ENCODE measurements at places on chromosomes 1 and 21.

DNA sequence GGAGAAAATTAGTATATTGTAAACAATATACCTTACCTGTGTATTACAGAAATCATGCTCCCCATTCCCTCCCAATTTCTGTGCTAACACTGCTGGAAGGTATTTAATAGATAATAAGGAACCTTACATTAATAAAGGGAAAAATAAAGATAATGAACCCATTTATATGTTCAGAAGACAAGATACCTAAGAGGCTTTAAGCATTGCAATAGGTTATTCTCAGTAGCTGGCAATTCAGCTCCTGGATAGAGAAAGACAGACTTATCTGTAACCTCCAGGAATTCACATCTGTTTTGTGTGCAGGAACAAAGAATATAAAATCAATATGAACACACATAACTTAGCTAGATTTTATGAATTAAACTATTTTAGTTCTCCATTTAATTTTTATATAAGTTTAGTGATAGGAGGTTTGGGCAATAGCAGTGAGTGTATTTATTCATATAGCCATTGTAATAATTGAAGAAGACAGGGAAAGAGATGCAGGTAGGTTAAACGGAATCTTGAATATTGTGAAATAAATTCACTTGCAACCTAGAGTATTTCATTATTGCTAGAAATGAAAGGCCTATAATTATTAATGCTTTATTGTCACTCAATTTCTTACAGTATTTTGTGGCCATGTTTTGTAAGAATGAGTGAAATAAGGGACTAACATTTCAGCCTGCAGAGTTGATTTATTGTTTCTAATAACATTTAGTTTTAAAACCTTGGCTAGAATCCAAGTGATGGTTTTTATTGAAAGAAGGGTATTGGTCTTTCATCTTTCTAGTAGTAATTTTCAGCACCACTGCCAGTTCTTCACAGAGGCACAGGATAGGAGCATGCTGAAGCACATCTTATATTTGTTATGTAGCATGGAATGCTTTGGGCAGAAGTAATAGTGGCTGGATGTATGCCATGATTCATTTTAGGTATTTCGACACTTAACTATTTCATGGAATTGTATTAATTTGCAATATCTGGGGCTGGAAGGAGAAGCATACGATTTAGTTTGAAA lies 1.5 kb downstream of the XPR1 start:
- no peak for DNase-seq

- DNase-seq: no peak
These were observed 3.3 kb upstream of the TRPM2 start for GRCh38 chr21:44349847-44350772.

GRCh38 chr1:15908597-15908996 lies 61.1 kb downstream of the SPEN start:
- no peak for DNase-seq

GRCh38 chr1:62131093-62131725 lies 63.4 kb upstream of the L1TD1 start:
- DNase-seq: no peak

- DNase-seq: no peak
These were observed 54.3 kb upstream of the EPHA8 start for GRCh38 chr1:22508991-22509390.

- no peak for DNase-seq
These were observed 17.4 kb upstream of the DDOST start for GRCh38 chr1:20678599-20678998.

GRCh38 chr1:182702826-182703524 lies 18.6 kb upstream of the RGS8 start:
- DNase-seq: no peak

DNA sequence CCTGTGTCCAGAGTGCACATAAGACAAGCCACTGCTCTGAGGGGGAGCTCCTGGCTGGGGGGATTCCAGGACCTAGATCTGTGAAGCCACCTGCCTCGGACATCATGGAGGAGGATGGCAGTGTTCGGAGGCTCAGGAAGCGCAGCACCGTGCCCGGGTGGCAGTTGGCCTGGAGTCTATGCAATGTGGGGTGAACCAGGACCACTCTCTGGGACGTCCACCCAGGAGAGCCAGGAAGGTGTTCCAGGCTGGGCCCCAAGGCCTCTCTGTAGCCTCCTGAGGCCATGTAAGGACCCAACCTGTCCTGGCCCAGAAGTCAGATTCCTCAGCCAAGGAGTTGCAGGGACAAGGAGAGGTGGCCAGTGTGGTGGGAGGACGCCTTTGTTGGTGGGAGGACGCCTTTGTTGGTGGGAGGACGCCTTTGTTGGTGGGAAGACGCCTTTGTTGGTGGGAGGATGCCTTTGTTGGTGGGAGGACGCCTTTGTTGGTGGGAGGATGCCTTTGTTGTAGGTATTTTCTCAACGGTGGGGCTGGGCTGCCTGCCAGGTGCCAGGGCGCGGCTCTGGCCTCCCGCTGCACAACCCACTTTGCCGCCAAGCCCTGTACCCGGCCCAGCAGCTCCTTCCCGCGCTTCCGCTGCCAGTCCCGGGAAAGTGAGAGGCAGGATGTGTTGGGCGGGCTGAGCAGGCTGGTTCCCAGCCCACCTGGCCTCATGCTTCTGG lies 30.6 kb upstream of the BMP8B start:
- DNase-seq: no peak

- no peak for DNase-seq
These were observed 2.6 kb upstream of the TAGLN2 start for GRCh38 chr1:159927849-159928431.

- DNase-seq: no peak
These were observed 25.6 kb downstream of the EYA3 start for GRCh38 chr1:28062806-28063205.

DNA sequence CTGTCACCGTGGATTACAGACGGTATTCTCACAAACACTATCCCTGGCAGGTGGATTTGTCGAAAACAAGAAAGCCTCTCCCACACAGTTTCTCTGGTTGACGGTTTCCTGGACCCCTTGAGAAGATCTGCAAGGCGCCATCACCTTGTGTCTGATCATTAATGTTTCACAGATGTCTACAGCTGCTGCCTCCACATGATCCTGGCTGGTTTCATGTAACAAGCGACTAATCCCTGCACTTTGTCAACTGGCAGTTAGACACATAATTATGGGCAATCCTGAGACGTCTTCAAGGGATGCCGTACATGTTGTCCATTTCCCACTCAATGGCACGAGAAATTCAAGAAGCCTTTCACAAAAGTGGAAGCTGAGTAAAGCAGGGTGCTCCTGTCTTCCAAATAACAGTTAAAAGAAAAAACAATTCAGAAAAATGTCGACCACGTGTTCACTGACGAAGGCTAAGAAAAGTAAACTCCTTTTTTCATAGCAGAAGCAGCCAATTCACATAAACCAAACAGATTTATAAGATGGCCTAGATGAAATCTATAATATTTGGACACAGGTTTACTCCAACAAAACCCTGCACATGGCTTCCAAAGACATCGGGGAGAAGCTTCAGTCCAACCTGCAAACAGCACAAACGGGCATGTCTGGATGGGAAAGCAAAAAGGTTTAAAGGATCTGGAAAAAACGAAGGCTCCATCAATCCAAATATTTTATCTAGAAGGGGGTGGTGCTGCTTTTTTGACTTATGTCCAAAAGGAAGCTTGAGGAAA lies 52.2 kb downstream of the CAPZB start:
- no peak for DNase-seq

DNA sequence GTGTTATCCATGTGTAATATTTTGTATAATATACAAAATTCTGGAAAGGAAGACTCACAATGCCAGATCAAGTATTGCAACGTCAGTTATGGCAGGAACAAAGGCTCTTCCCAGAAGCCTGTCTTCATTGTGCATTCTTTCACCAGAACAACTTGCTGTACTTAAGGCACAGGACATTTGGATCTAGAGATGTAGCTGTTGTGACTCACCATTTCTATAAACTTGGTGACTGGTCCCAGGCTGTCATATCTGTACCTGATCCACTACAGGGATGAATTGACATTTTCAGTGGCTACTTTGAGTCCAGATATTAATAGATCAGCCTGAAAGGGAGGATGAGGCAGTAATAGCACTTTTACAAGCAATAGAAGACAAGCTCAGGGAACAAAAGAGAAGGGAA lies 299.8 kb downstream of the DISC1 start:
- no peak for DNase-seq

DNA sequence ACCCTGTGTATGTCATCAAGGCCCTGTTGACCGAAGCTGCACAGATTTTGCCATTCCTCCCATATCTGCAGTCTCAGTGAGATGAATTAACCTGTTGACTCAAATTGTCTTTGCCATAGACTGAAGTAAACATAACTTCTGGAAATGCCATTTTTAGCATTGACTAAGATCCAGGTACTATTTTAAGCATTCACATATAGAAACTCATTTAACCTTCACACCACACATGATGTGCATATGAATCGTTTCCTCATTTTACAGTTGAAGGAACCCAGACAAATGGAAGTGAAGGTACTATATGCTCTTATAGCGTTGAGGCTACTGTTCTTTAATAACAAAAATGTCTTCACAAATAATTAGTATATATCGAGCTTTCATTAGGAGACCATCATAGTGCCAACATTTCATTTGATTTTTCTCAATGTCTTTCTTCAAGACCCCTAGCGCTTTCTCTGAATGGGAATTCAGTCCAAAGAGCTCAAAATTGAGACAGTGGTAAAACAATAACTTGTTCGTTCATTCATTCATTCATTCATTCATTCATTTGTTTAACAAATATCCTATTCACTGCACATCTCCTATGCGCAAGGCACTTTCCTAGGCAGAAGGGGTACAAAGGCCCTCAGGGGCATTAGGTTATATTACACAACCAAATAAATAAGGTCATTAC lies 444.7 kb downstream of the ADGRL2 start:
- no peak for DNase-seq

DNA sequence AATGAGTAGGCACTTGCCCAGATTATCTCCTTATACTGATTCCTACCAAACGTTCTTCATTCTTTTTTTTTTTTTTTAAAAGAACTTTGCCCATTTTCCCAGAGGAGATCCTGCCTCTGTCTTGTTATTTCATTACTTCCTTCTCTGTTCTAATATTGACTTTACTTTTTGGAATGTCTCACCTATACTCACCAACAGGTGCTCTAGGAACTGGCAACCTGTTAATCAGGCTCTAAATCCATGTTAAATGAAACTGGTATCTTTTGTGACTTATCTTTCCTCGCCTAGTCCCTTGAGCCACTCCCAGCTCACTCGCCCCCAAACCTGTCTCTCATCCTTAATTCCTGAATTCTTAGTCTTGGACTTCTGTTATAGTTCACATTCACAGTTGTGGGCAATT lies 1.2 kb upstream of the CRCT1 start:
- DNase-seq: no peak

DNA sequence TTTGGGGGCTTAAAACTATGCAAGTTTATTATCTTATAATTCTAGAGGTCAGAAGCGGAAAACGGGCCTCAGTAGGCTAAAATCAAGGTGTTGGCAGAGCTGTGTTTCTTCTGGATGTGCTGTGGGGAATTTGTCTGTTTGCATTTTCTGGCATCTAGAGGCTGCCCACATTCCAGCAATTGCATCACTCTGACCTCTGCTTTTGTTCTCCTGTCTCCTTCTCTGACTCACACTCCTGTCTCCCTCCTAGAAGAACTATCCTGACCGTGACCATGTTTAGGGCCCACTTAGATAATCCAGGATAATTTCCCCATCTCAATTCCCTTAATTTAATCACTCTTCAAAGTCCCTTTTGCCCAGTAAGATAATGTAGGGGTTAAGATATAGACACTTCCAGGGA lies 127.4 kb upstream of the DEPDC1 start:
- DNase-seq: no peak

- DNase-seq: no peak
These were observed 4.1 kb downstream of the SEMA4A start for GRCh38 chr1:156157506-156157905.

DNA sequence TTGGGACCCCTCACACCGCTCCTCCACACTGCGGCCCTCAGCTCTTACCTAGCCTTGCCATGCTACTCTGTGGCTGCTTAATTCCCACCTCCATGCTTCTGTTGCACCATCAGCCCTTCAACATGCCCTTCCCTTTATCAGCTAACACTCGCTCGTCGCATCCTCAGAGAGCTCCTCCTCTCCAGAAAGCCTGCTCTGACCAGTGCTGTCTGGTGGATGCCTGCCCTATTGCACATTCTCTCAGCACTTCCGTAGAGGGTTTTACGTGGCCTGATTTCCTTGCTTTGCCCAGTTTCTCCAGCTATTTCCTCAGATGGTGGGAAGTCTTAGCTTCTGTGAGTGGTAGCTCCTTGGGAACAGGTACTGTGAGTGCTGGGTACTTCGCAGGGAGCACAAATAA lies 10.3 kb upstream of the LAD1 start:
- no peak for DNase-seq

GRCh38 chr1:230259621-230260020 lies 166.5 kb downstream of the PGBD5 start:
- DNase-seq: no peak

GRCh38 chr1:100968621-100969020 lies 57.0 kb downstream of the DPH5 start:
- DNase-seq: no peak

DNA sequence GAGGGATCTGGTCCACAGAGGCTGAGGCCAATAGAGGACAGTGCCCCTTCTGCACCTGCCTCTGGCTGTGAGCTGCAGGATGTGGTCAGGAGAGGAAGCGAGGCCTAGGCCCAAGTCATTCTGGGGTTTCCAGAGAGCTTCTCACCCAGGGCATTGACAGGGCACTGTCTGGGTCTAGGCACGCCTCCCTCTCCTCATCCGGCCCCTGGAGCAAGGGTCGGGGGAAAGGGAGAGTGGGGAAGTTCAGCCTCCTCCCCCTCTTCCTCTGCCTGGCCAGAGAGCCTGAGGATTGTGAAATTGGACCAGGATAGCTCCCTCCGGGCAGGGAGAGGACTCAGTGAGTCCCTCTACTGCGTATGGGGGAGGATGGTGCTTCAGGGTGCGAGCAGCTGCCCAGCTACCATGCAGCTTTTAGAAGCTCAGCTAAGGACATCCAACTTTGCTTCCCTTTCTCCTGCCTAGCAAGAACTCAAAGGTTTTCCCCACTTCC lies 6.3 kb upstream of the INAVA start:
- DNase-seq: peak; percentile 51

DNA sequence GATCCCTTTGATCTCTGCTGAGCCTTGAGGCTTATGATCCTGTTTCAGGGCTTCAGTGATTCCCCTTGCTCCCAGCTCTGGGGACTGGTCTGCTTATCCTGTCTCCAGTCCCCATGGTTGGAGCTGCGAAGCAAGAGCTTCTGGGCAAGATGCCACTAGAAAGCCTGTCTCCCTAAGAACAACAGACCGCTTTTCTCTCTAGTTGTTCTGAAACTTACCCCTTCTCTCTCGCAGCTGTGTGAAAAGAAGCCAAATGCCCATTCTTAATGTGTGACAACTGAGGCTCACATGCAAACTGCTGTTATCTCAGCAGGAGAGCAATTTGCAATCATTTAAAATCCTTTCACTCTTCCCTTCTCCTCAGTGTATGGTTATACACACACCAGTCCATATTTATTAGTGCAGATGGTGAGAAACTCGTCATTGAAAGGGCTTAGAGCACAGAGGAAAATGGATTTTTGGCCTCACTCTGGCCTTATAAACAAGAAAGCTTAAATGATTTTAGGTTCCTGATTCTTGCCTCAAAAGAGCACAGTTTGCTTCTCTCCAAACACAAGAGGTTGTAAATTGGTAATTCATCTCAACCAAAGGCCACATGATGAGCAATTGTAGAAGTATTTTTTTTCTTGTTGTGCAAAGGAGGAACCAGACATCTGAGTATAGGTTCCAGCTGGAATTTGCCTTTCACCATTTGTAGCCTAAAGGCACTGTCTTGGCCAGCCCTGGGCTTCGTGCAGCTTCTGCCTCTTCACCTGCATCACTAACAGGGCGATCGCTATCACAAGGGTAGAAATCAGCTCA lies 179.2 kb upstream of the LMO4 start:
- no peak for DNase-seq

- DNase-seq: no peak
These were observed 16.4 kb upstream of the CPLANE2 start for GRCh38 chr1:16253332-16253922.
